ENCODE measurements at places on chromosomes 11 and 22. TPM values are rescaled to one million over a fixed set of nuclear protein-coding genes. Genes with fewer than 3 reads are reported as not detected.
A peak's percentile ranks its signal among the peaks of the same experiment; 100 is the strongest.

GRCh38 chr11:83938148-83938547 lies 652.0 kb upstream of the CCDC90B start:
- no peak for DNase-seq

DNA sequence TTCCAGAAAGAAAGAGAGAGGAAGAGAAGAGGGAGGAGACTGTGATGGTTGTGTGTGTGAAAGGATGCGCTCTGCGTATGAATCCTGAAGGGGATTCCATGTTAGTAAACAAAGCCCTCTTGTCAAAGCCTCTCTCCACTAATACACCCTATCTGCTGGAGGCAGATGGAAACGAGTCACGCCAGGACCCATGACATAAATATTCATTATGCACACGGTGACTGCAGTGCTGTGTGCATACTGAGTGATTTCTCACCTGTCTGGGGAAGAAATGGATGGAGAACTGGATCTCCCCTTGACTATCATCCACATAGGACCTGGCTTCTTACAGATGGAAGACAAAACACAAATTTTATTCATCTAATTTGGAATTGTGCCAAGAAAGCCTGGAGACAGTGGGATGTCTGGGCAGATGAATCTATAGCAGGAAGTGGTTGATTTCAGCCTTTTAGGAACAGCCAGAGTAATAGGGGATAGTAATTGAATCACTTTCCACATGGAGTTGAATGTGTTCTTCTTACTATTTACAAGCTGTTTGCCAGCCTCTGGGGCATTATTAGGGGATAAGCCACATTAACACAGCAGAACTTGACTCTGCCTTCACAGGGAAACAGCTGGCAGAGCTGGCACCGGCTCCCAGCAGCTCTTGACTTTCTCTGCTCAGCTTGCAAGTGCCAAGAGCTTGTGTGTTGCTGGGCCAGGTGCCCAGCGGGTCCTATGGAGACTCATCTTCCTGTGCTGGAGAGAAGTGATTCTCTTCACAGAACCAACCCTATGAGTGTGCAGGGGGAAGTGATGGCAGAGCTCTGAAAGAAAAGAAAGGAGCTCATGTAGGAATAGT lies 9.0 kb downstream of the MTNR1B start:
- DNase-seq = no peak

GRCh38 chr11:44380009-44380313 lies 70.0 kb upstream of the ALX4 start:
- no peak for DNase-seq

GRCh38 chr11:2772544-2773031 lies 72.8 kb upstream of the KCNQ1OT1 start:
- peak; percentile 51 for DNase-seq

DNA sequence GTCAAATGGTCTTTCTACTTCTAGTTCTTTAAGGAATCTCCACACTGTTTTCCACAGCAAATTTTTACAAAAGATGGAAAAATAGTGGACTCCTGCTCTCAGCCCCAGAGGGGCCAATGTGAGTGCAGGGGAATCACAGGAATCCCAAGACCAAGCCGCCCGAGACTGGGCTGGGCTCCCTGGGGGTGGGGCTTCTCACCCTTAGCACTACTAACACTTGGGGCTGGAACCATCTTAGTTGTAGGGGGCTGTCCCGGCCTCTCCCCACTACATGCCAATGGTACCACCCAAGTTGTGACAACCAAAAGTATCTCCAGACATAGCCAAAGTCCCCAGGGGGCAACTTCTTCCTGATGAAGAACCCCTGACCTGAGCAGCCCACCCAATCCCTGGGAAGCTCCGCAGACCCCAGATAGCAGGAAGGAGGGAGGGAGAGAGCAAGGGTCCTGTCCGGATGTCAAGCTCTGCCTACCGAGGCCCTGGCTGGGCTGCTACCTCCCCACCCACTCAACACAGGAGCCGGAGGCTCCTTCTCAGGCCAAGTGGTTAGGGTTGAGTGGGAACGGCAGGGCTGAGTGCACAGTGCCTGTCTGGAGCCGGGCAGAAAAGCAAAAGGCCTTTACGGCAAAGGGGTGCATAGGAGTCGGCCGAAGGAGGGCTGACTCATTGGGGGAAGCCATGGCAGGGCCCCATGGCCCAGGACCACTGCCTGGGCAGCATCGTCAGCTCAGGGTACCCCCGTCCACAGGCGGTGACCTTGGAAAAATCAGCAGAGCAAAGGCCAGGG lies 122.5 kb upstream of the FGF3 start:
- no peak for DNase-seq

- DNase-seq = no peak
Observed at GRCh38 chr22:37007651-37008050, 11.6 kb downstream of the TST start.

GRCh38 chr11:93330446-93330984 lies at the start of gene DEUP1:
TSS of gene DEUP1 (plus strand) at chr11:93330742. CDS start at chr11:93332260, 1,518 bp downstream.
- DNase-seq = peak; percentile 26

DNA sequence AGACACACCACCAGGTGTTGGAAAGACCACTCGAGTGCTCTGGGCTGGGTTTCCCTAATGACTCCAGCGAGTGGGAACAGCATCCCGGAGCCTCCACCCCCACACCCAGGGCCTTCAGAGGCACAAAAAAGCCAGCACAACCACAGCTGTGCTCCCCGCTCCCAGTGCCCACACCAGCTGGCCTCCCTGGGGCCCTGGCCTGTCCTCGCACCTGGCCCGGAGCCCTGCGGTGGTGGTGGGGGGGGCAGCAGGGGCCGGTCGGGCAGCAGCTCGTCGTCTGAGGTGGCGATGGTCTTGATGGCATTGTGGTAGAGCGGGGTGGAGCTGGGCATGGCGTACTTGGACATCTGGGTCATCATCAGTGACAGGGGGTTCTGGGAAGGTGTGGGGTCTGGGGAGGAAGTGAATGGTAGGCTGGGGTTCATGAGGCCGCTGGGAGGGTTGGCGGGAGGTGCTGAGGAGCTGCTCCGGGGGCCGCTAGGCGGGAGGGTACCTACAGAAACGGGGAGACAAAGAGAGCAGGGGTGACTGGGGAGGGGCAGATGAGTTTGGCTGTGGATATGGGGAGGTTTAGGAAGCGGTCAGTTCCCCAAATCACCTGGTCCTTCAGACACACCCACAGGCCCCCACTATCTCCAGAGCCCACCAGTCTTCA lies 16.1 kb downstream of the CXCR5 start:
- no peak for DNase-seq

- no peak for DNase-seq
Observed at GRCh38 chr11:123559523-123559955, 94.9 kb downstream of the SCN3B start.

GRCh38 chr11:48000432-48000831 lies 20.1 kb downstream of the PTPRJ start:
- DNase-seq = no peak

DNA sequence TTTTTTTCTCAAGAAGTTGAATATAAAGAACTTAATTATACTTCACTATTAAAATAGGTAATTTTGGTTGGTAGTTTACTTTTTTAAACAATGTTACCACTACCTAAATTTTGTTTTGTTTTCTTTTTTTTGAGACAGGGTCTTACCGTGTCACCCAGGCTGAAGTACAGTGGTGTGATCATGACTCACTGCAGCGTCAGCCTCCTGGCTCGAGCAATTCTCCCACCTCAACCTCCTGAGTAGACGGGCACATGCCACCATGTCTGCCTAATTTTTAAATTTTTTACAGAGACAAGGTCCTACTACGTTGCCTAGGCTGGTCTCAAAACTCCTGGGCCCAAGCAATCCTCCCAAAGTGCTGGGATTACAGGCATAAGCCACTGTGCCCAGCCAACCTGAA lies 17.6 kb downstream of the SPCS2 start:
- DNase-seq = no peak

- peak; percentile 89 for DNase-seq
Observed at GRCh38 chr22:31248138-31248745, 36.1 kb downstream of the LIMK2 start.

GRCh38 chr11:66327171-66328030 lies 8.8 kb downstream of the RIN1 start:
- no peak for DNase-seq

GRCh38 chr22:40345271-40345670 lies 1.0 kb upstream of the ADSL start:
- no peak for DNase-seq

GRCh38 chr11:30729187-30729713 lies 143.1 kb upstream of the MPPED2 start:
- DNase-seq = no peak

GAB4 gene
- not detected for total RNA-seq

ZBTB3 gene
- total RNA-seq = 12.4 TPM

UBE2L3 gene
- total RNA-seq = 65.3 TPM

TRIM49 gene
- total RNA-seq = not detected

ELF5 gene
- total RNA-seq = not detected

Measured in activated CD8-positive, alpha-beta T cell treated with anti-CD3 and anti-CD28 coated beads, Interleukin-2, amount 10 ng/mL, durations not matched to agents 7 days and 5 days (primary cell).